ENCODE measurements at places on chromosomes 1 and 21.

DNA sequence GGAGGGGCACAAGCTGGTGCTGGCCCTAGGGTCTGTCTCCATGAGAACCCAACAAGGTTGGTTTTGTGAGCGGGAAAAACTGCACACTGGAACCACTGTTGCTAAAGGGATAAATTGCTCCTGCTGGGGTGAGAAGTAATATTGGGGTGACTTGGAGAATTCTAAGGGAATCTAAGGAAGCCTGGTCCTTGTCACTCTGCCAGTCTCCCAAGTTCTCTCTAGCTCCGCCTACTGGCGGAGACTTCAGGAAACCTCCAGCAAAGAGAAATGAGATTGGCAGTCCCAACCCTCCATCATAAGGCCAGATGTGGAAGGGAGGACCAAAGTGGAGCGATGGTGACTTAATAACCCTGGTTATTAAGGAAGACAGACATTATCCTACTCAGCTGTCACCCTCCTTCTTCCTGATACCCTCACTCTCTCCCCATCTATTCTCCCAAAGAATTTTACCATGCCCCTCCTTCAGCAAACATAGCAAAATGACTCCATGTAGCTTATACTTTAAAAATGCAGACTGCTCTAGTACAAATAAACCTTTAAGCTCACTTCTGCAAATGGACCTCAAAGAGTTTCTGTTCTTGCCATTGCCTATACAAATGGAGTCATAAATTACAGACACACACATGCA, 2.7 kb downstream of the LCE1F start:
- no peak for DNase-seq

- DNase-seq, result no peak
These were observed 2.6 kb upstream of the NBPF3 start for GRCh38 chr1:21437341-21437640.

DNA sequence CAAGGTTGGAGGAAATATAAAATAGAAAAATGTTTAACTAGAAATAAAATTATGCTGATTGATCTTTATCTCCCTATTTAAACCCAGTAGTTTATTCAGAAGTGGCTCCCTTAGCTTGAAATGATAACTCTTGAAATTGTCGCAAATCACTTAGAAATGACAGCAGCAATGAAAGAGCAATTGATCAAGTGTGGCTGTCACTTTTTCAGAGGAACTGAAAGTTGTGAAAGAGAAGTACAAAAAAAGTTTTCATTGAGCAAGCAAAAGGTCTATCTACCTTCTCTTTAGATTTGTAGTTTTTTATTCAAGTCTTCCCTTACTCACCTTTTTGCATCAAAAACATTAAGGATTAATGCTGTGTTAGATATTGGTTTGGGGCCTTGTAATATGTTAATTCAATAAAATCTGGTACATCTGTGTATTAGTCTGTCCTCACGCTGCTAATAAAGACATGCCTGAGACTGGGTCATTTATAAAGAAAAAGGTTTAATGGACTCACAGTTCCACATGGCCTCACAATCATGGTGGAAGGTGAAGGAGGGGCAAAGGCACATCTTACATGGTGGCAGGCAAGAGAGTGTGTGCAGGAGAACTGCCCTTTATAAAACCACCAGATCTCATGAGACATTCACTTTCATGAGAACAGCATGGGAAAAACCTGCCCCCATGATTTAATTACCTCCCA, 48.3 kb downstream of the LRRC8C start:
- peak; percentile 42 for DNase-seq

- no peak for DNase-seq
These were observed 1.4 kb upstream of the PODN start for GRCh38 chr1:53060579-53060978.

DNA sequence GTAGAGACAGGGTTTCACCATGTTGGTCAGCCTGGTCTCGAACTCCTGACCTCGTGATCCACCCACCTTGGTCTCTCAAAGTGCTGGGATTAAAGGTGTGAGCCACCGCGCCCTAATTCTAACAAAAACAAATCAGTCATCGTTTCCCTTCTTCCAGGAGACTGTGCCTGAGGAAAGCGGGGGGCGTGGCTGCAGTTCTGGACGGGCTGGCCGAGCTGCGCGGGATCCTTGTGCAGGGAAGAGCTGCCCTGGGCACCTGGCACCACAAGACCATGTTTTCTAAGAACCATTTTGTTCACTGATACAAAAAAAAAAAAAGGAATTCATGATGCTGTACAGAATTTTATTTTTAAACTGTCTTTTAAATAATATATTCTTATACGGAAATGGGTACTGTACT, 104.2 kb downstream of the WDR4 start:
- DNase-seq, result no peak

GRCh38 chr21:15236111-15236510, 171.3 kb upstream of the NRIP1 start:
- no peak for DNase-seq

DNA sequence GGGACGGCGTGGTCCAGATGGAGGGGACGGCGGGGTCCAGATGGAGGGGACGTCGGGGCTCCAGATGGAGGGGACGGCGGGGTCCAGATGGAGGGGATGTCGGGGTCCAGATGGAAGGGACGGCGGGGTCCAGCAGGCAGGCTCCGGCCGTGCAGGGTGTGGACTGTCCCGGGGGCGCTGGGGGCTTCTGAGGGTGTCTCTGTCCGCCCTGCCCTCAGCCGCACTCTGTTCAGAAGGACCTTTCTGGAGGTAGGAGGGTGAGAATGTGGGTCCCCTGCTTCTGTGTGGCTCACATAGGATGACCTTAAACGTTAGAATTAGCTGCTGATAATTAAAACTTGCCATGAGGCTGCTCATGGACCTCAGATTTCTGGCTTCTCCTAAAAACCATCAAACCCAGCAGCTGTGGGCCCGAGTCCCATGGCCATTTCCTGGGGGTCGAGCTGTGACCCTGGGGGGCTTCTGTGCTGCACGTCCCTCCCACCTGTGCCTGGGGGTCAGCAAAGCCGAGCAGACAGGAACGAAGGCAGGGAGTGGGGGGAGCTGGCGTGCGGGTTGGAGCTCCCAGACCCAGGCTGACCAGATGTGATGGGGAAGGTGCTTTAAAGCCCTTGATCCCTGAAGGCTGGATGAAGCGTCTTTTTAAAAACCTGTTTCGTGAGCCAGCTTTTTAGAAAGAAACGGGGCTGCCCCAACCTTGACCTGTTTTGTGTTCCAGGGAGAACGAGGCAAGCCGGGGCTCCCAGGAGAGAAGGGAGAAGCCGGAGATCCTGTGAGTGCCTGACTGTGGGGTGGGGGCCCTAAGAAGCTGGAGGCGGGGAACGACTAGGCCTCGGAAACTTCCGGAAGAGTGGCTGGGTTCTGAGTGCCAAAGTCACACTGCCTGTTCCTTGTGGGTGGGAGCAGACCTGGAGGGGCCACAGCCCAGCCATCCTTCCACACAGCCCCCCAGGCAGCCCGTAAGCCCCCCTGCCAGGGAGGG, 7.1 kb downstream of the COL6A1 start:
- no peak for DNase-seq

- no peak for DNase-seq
These were observed 3.6 kb downstream of the MAN1C1 start for GRCh38 chr1:25620211-25620610.

DNA sequence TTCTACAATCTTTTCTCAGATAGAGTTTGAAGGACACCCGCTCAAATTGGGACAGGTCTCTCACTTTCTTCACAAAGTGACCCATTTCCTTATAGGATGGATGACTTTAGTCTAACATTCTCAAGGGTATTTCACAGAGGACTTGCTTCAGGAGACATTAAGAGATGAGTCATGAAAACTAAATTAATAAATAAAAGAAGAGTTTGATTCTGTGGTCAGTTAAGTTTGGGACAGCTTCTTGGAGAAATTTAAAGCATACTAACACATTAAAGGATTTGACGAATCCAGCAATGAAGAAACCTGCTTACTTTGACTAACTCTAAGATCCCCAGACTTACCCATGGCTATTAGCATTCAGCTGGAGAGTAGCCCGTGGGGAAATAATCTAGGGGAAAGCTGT, 95.6 kb upstream of the RAB3GAP2 start:
- DNase-seq, result no peak

Measured in GM12864 (cell line).